ENCODE measurements at places on chromosomes 5 and 9.
A peak's percentile ranks its signal among the peaks of the same experiment; 100 is the strongest.

GRCh38 chr9:97372580-97372979 lies 39.3 kb upstream of the TDRD7 start:
- DNase-seq = no peak

GRCh38 chr5:60810438-60811085 lies 33.5 kb downstream of the ELOVL7 start:
- DNase-seq = peak; percentile 48

GRCh38 chr5:98282521-98282920 lies 490.9 kb upstream of the RGMB start:
- DNase-seq = no peak

DNA sequence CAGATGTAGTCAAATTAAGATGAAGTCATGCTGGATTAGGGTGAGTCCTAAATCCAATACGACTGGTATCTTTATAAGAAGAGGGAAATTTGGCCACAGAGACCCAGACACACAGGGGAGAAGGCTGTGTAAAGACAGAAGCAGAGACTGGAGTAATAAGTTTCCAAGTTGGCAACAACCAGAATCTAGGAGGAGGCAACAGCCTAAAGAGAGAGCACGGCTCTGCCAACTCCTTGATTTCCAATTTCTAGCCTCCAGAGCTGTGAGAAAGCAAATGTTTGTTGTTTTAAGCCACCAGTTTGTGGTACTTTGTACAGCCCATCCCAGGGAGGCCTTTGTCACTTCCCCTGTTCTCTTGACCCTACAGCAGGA lies 74.4 kb downstream of the ATG10 start:
- DNase-seq = no peak

GRCh38 chr5:157167214-157167621 lies 1.2 kb upstream of the GARIN3 start:
- DNase-seq = peak; percentile 15

DNA sequence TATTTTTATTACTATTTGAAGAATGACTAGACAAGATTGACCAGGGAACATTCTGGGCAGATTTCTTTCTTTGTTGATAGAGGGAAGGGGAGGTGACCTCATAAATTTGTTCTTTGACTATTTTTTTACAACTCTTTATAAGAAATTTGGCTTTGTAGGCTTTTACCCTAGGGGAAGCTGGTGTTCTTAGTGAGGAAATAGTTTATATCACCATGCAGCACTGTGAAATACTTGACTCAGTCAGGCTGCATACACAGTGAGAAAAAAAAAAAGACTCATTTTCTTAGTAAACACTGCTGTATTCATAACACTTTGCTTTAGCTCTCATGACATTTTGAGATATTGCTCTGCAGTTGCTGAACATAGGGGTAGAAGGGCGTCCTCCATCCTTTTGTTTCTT lies 336.6 kb upstream of the PIK3R1 start:
- peak; percentile 18 for DNase-seq

DNA sequence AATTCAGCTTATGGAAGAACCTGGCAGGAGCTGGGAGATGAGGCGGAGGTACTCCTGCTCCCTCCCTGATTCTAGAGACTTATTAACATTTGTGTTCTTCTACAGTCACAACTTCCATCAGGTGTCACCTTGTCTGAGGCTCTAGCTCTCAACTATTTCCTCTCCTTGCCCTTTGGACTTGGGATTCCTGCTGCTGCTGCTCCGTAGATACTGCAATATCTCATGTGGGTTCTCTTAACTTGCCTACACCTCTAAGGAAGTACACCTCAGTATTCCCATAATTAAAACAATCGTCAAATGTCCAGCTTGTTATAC lies 21.2 kb downstream of the ANXA1 start:
- no peak for DNase-seq

- DNase-seq = peak; percentile 27
Observed at GRCh38 chr9:30673132-30673531, 1711.3 kb upstream of the ACO1 start.

DNA sequence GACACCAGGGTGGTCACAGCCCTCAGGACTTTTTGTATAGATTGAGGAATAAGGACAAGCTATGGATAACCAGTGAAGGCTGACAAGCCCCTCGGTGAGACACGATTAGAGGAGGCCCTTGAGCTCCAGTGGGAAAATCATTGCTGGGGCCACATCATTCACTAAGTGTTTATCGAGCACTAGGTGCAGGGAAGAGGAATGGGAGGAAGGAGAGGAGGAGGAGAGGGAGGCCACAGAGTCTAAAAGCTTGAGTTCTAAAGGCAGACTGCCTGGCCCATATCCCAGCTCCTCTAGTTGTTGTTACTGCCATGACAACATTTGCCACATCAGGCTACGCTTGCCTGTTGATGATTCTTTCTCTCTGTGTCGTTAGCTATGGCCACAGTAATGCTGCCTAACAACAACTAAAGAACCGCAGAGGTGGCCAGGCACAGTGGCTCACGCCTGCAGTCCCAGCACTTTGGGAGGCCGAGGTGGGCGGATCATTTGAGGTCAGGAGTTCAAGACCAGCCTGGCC lies 37.6 kb downstream of the NKX2-5 start:
- no peak for DNase-seq

DNA sequence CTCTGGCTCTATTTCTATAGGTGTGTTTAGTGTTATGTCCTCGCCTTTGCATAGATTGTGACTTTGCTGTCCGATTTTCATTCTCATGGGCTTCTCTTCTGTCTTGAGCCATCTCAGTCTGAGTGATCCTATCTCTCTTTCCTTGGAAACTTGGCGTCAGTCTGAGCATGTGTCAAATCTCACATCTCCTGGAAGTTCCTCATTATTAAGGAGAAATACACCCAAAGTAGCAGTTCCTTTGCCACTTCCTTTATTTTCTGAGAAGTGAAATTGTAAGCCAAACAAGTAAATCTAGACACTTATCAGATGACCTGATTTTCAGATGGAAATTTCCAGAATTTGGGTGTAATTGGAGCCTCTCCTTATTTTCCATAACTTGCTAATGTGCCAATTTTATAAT lies 126.9 kb upstream of the ANKH start:
- DNase-seq = no peak

DNA sequence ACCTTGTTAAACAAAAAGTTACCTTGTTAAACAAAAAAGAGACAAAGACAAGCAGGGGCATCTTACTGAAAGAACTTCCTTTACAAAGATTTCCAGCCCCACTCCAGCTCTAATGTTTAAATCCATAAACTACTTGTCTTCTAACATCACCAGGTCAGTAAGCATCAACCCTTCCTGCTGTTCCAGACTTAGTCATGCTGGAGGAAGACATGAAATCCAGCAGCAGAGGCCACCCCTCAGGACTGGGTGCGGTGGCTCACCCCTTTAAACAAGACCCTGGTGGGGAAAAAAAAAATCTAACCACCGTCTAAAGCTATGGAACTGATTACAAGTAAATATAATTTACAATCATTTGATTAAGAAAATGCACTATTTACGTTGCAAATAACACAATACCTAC lies 9.1 kb downstream of the PDCL start:
- DNase-seq = peak; percentile 79

GRCh38 chr5:124880903-124881697 lies 134.7 kb upstream of the ZNF608 start:
- DNase-seq = no peak

- DNase-seq = peak; percentile 12
Observed at GRCh38 chr9:107138261-107138992, 144.7 kb upstream of the RAD23B start.

- peak; percentile 42 for DNase-seq
Observed at GRCh38 chr9:18720691-18721090, 246.7 kb downstream of the ADAMTSL1 start.
